Activated T-cell treated with anti-CD3 and anti-CD28 coated beads for 24 hours (primary cell): ENCODE measurements at places on chromosomes 11 and 22.
A peak's percentile ranks its signal among the peaks of the same experiment; 100 is the strongest.

DNA sequence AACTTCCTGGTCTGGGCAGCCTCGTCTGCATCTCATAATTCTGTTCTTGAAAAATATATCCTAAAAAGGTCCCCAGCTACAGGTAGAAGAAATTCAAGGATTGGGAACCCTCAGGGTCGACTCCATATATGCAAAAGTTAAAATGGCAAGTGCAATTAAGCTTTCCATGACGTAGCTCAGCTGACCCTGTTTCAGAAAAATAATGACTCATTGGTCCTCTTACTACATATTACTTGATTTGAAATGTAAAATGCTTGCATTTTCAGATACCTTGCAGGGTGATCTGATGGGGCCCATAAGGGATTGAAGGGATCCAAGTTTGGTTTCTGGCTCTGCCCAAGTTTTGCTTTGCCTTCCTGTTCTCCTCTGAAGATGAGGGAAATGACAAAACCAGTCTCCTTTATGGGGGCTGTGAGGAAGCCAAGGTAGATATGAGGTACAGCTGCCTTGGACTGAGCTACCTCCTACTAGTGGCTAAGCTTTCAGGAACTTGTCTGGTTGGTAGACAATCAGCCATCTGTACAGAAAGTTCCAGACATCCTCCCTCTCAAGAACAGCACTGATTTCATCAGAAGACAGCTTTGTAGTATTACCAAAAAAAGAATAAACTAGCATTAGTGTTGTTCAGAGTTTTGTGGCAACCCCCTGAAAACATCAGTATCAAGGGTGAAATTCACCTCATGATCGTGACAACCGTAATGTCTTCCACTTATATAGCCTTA lies 177.3 kb downstream of the DBX1 start:
- no peak for DNase-seq

DNA sequence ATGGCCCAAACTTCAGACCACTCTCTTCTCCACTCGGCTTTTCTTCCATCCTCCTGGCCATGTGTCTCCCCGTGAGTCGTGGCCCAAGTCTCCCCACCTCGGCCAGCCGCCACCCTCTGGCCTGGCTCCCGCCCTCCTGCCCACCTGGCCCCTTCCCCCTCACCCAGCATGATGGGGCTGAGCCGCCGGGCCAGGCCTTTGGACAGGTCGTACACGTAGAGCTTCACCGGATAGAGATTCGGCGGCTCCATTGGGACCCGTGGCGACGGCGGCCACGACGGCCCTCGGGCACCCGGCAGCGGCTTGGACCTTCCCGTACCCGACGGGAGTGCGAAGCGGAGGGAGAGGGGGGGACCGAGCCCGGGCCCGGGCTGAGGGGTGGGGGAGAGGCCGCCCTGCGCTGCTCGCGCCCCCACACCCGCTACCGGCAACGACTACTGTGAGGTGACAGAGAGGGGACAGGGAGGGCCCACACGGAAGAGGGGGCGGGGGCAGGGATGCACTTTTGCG lies at the start of gene DESI1:
TSS of gene DESI1 (minus strand) at position 455 of the 510 bp plus-strand sequence. CDS start at position 251, 204 bp downstream.
- DNase-seq, result no peak

DNA sequence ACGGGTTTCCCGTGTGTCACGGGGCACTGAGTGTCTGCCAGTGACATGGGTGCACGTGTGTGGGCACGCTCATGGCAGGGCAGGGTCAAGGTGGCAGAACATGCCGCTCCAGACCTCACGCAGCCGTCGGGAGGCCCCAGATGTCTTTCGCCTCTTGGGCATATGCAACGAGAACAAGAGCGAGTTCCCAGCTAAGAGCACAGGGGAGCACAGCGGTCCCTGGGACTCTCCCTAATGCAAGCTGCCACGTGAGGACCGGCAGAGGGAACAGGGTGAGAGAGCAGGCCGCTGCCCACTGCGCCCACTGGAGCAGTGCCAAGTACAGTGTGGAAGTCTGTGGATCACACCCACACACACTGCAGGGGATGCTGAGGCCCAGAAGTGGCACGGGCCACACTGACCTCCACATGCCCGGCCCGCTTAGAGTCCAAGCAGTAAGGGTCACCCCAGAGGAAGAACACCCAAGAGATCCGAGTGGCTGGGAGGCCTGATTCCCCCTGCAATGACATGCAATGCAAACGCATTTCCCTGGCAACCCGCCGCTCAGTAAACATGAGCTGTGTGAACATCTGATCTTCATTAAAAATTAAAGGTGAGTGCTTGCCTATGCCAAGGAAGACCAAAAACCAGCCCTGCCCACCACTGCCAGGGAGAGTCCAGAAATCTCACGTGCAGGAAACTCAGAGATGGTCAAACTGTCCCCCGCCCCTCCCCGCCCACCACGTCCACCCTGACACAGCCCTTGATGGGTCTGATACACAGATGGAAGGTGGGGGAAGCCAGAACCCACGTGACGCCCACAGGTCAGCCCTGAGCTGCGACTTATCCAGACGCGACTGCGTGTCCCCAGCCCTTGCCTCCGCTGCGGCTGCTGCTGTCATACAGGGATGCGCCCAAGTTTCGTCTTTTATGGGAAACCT lies 11.7 kb downstream of the CERK start:
- DNase-seq, result no peak

DNA sequence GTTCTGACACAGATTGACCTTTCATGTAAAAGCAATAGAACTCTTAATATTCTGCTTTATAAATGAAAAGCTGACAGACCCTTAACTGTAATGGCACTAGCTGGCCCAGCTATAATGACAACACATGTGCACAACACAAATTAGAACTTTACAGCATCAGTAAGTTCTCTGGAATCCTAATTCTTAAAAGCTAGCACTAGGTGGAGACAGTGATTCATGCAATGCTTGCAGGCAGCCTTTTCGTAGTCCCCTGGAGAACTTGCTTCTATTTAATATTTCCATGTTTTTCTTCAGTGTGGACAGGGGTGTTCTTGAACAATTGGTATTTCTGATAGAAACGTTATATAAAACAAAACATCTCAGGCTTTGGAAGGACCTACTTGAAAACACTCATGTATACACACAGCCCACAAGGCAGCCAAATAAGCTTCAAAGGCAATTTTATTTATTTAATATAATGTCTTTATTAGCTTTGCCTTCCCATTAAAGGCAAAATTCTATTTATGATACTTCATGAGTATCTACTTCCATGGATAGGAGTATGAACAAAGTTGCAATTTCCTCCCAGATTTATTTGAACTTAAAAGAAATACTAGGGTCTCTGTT lies 374.3 kb upstream of the MPPED2 start:
- no peak for DNase-seq

GRCh38 chr11:12009617-12010321 lies 1.3 kb upstream of the DKK3 start:
- no peak for DNase-seq

GRCh38 chr11:64340671-64341335 lies 799 bp downstream of the CCDC88B start:
- no peak for DNase-seq

GRCh38 chr11:9953994-9954626 lies 290.2 kb downstream of the SWAP70 start:
- DNase-seq, result no peak

DNA sequence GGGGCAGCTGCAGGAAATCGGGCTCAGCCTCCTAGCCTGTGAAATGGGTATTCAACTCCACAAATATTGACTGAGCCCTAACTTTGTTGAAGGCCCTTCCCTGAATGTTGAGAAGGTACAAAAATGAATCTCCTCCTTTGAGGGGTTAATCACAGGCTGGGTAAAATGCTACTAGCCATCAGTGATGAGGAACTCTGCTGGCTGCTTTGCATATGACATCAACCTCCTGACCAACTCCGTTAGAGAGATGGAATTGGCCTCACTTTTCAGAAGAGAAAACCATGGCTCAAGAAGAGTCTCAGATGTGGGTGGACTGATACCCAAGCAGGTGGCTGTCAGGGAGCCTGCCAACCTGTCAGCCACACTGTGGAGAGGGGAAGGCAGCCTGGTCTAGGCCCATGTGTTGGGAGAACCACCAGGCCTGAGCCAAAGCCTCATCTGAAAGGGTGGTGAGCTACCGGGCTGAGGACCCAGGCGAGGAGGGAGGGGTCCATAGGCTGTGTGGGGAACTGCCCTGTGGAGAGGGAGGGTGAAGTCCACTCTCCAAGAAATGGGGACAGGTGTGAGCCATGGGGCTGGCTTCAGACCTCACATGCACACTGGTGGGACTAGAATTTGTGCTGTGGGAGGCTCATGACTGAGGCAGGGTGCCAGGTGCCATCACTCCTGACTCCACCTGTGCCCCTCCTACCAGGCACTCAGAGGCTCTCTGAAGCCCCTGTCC lies 11.8 kb downstream of the CDCA5 start:
- no peak for DNase-seq

- peak; percentile 20 for DNase-seq
Observed at GRCh38 chr11:14357881-14358728, 878 bp downstream of the RRAS2 start.

DNA sequence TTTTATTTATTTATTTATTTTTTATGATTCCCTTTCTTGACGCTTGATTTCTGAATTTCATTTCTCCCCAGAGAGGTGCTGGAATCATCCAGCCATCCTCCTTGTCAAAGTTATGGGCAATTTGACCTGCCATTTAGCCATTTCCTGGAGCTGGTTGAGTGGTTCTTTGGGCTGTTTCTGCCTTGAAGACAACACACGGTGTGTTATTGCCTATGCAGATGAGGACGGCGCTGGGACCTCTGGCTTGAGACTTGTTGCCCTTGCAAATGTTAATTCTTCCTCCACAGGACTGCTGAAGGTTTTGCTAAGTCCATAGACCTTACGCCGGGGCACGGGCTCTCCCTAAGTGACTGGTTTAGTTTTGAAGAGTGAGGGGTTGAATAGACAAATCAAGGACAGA lies 147.9 kb upstream of the PLET1 start:
- no peak for DNase-seq

- peak; percentile 45 for DNase-seq
Observed at GRCh38 chr11:61777234-61778090, 14.9 kb downstream of the TMEM258 start.

DNA sequence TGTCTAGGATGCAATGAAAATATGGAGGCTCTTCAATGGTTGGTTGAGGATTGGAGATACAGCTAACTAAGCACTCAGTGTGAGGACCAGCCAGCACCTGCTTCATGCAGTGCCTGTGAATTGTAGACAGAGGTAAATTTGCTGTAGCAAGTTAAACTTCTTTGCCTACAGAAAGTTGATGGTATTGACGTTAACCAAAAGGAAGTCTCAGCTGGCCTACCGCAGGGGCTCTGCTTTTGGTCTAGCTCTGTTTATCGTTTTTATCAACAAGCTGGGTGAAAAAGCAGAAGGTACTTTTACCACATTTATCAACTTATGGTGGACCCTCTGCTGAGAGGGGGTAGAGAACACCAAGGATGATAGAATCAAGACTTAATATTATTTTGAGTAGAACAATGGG lies 51.6 kb downstream of the GRAMD1B start:
- DNase-seq, result no peak

DNA sequence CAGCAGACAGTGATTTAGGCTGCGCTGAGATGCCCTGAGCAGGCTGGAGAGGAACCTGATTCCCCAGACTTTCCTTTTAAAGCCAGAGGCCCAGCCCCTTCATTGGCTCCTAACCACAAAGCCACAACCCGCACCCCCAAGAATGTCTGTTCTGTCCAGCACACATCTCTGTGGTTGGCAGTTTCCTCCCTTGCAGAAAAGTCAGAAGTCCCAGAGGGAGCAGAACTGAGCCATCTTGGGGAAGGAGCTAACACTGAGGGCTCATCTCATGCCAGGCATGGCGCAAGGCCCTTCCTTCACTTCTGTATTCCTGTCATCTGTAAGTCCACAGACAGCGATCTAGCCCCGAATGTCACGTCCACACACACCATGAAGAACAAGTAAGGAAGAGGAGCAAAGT lies 97.1 kb upstream of the SYT13 start:
- no peak for DNase-seq

DNA sequence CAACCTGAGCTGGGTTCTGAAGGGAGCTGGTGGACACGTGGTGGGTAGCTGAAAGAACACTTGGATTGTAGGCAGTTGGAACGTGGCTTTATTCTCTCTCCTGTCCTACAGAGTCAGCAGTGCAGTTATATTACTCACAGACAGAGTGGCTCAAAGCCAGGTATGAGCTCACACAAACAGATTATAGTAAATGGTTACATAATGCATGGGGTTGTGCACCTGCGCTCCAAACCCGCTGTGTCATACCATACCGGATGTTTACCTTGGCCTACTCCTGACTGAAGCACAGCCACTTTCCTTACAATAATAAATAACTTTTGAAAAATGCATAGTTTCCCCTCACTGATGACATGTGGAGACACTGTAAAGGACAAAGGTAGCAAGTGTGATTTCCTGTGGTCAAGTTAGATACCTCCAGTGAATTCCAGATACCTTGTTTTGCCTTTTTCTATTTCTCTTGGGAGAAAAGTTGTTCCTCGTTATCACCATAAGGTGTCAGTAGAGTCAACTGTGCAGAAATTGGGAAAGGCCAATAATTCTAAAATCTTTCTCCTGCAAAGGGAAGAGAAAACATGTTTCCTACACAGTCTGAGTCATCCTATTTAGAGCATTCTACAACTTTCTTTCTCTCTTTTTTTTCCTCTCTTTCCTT lies 13.5 kb downstream of the MS4A6A start:
- DNase-seq, result no peak

GRCh38 chr11:59141673-59142460 lies 789 bp upstream of the FAM111A start:
- no peak for DNase-seq

- DNase-seq, result no peak
Observed at GRCh38 chr11:119339589-119340334, 921 bp downstream of the C1QTNF5 start.

GRCh38 chr11:8061555-8062428 lies 19.2 kb upstream of the TUB start:
- DNase-seq, result no peak

DNA sequence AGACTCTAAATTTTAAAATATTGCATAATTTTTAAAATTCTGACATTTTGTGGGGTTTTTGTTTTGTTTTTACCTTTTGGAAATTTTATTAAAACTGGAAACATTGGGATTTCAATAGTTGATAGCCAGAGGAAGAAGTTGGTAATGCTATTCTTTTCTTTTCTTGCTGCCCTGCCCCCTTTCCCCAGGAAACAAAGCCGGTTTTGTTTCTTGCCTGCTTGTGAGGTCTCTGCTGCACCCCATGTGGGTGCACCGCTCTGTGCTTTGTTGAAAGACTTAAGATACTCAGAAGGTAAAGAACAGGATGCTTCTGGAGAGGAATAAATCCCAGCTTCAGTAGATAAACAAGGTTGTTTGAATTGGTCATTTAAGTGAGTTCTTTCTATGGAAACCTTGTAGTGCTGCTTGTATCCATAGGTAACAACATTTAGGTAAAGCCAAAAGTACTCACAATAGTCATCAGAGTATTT lies 87.5 kb downstream of the YAP1 start:
- DNase-seq, result no peak
